ENCODE measurements at places on chromosomes 2 and 18. TPM values are rescaled to one million over a fixed set of nuclear protein-coding genes. Genes with fewer than 3 reads are reported as not detected.

HOXD4 gene
- not detected for total RNA-seq

PPM1B gene
- 73.5 TPM for total RNA-seq

CMPK2 gene
- 2.1 TPM for total RNA-seq

HOXD3 gene
- total RNA-seq = 1.7 TPM

DNA sequence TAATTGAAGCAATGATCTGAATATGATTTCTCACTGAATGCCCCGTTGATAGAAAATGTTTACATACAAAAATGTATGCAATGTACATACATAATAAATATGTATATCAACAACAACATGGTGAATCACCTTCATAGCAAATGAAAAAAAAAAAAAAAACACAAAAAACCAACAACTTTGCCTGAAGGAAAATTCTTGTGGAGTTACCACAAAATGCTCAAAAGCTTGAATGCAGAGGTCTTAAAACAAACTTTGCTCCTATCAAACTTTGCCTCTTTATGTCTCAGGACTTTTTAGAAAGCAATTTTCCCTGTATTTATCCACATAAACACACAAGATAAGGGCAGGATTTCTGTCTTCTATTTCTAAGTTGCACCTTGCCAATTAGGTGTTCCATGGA, 92.9 kb upstream of the SIX2 start:
- H3K4me1 ChIP-seq = no peaks in the 10 kb centered on the region
- DNase-seq = no peak
- no peaks in the 10 kb centered on the region for H3K27me3 ChIP-seq
- no peaks in the 10 kb centered on the region for H3K36me3 ChIP-seq

DNA sequence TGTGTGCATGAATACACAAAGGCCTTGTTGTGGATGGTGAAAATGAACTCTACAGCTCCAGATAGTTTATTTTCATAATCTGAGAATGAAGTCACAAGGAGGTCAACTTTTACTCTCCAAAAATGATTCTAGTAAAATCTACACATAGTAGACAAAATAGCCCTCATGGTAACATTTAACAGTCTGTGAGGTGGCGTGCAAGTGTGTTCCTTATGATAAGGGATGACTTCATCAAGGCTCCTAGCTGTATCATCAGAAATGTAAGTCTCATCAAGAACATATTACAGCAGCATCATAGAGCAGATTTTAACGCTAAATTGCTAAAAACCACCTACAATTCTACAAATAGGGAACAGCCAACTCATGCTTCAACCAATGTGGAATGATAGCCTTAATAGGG, 72.3 kb upstream of the RIOK3 start:
- no peak overlapping the region for H3K4me3 ChIP-seq
- H3K36me3 ChIP-seq = no peaks in the 10 kb centered on the region
- no peaks in the 10 kb centered on the region for H3K27me3 ChIP-seq
- DNase-seq = no peak
- H3K27ac ChIP-seq = no peak overlapping the region

DNA sequence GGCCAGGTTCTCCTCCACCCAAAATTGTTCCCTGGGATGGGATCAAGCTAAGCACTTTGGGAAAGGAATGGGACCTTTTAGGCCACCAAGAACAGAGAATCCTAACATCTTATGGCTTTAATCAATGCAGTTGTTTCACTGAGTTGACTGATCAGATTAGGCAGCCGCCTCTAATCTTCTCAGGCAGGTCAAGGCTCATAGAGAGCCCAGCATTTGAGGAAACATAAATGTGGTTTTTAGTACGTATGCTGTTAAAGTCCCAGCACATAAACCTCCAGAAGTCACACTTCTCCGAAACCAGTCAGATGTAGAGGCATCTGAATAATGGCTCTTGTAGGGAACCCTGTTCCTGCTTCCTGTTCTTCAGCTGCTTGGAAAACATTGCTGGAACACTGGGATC, 99.5 kb upstream of the RMDN2 start:
- no peaks in the 10 kb centered on the region for H3K27me3 ChIP-seq
- no peak for DNase-seq
- peaks cover 15% of the 10 kb centered on the region for H3K4me1 ChIP-seq
- no peaks in the 10 kb centered on the region for H3K36me3 ChIP-seq
- H3K27ac ChIP-seq = no peak overlapping the region
- no peak overlapping the region for H3K4me3 ChIP-seq

DNA sequence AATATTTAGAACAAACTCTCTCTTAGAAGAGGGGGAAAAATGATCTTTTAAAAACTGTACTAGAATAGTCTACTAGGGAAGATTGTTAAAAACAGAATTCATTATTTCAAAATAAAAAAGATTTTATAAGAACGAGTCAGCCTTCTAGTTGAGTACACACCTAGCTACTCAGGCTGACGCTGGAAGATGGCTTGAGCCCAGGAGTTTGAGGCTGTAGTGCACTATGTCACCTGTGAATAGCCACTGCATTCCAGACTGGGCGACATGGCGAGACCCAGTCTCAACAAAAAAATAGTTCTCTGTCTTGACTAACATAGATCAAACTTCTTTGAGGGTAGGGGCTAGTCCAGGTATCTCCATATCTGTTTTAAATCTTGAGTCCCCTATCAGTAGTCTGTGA, 33.9 kb downstream of the ERLEC1 start:
- no peaks in the 10 kb centered on the region for H3K4me1 ChIP-seq
- no peaks in the 10 kb centered on the region for H3K27me3 ChIP-seq
- peaks cover 16% of the 10 kb centered on the region for H3K36me3 ChIP-seq
- no peak overlapping the region for H3K27ac ChIP-seq
- no peak for DNase-seq
- no peak overlapping the region for H3K4me3 ChIP-seq

- no peak for DNase-seq
- no peak overlapping the region for H3K4me3 ChIP-seq
- no peaks in the 10 kb centered on the region for H3K4me1 ChIP-seq
Measured at GRCh38 chr2:101921953-101922325, 69.8 kb upstream of the IL1R2 start.

GRCh38 chr2:220736778-220737177, 835.3 kb downstream of the EPHA4 start:
- H3K27me3 ChIP-seq = no peaks in the 10 kb centered on the region
- DNase-seq = no peak
- no peaks in the 10 kb centered on the region for H3K36me3 ChIP-seq
- H3K27ac ChIP-seq = no peak overlapping the region

- no peak overlapping the region for H3K4me3 ChIP-seq
- DNase-seq = no peak
- H3K27me3 ChIP-seq = no peaks in the 10 kb centered on the region
Measured at GRCh38 chr2:209840434-209840833, 68.8 kb downstream of the UNC80 start.

GRCh38 chr18:432791-433190, 67.7 kb downstream of the COLEC12 start:
- DNase-seq = no peak
- no peak overlapping the region for H3K27ac ChIP-seq
- H3K4me3 ChIP-seq = no peak overlapping the region
- no peaks in the 10 kb centered on the region for H3K4me1 ChIP-seq
- H3K27me3 ChIP-seq = no peaks in the 10 kb centered on the region
- no peaks in the 10 kb centered on the region for H3K36me3 ChIP-seq

DNA sequence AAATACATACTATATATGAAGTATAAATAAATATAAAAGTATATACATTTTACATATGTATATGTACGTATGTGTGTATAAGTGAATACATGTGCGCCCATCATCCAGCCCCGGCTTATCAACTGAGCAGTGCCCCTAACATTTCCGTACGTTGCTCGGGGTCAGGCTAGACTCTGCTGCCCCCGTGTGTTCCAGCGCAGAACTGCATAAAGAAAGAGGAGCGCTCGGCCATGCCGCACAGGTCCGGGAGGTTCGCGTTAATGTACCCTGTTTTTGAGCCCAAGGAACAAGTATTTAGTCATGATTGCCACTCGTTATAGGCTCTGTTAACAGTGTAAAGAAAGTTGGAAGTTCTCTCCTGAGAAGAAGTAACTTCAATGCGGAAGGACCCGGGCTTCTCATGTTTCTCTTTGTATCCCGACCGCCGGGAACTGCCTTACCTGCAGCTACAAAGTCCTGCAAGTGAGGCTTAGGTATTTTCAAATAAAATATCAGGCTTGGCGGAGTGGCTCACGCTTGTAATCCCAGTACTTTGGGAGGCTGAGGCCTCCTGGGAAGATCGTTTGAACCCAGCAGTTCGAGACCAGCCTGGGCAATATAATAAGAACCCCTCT, 55.7 kb downstream of the CD8B2 start:
- H3K36me3 ChIP-seq = no peaks in the 10 kb centered on the region
- peaks cover 3% of the 10 kb centered on the region for H3K27me3 ChIP-seq
- no peak overlapping the region for H3K27ac ChIP-seq
- H3K4me3 ChIP-seq = peak overlapping the region; percentile 56

DNA sequence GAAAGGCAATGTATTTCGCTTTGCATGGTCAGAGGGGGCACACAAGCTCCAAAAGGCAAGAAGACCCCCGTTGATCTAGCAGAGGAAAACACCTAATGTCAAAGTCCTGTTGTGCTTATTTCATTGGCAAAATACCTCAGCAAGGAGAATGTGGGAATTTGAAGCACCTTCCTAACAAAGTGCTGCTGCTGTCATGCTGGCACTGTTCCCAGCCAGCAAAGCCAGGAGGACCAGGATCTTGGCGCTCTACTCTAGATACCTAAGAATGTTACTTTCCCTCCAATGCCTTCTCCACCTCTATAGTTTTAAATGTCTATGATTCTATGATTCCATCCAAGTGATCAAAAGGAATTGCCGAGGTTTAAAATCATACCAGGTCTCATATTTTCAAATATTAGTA, 867.9 kb upstream of the POU3F3 start:
- no peak overlapping the region for H3K27ac ChIP-seq
- H3K4me3 ChIP-seq = no peak overlapping the region
- no peaks in the 10 kb centered on the region for H3K4me1 ChIP-seq
- DNase-seq = no peak
- no peaks in the 10 kb centered on the region for H3K36me3 ChIP-seq
- no peaks in the 10 kb centered on the region for H3K27me3 ChIP-seq

- H3K27me3 ChIP-seq = no peaks in the 10 kb centered on the region
- H3K27ac ChIP-seq = no peak overlapping the region
- no peaks in the 10 kb centered on the region for H3K4me1 ChIP-seq
- DNase-seq = no peak
Measured at GRCh38 chr18:79477711-79478483, 82.2 kb downstream of the NFATC1 start.

DNA sequence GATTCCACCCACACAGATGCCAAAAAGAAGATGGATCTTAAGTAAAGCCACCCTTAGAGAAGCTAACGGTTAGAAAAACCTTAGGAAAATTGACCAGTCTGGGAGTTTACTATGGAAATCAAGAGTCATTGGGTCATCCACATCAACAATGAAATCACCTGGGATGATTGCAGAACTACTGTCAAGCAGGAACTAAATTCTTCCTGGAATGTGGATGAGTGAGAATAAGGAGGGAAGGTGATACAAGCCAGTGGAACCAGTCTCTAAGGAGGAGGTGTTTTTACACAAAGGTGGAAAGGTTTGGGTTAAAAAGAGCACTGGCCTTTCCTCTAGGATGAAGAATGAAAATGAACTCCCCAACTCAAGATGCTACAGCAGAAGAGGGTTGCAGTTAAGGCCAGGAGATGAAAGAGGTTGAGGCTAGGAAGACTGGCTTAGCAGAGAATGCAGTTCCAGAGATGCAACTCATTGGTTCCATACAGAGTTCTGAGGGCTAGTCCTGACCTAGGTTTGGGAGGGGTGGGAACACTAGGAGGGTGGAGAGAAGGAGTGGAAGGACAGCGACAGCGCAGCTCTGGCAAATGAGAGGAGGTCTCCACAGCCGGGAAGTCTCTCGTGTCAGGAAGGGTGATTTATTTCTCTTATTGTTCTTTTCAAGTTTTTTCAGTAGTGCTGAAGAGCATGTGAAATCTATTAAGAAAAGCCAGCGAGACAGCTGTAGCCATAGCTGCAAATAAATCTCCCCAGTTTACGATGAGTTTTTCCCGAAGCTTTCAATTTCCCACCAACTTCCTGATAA, 27.7 kb upstream of the KDM3A start:
- H3K4me3 ChIP-seq = peak overlapping the region; percentile 19
- DNase-seq = no peak
- no peaks in the 10 kb centered on the region for H3K27me3 ChIP-seq
- H3K27ac ChIP-seq = no peak overlapping the region
- no peaks in the 10 kb centered on the region for H3K36me3 ChIP-seq

DNA sequence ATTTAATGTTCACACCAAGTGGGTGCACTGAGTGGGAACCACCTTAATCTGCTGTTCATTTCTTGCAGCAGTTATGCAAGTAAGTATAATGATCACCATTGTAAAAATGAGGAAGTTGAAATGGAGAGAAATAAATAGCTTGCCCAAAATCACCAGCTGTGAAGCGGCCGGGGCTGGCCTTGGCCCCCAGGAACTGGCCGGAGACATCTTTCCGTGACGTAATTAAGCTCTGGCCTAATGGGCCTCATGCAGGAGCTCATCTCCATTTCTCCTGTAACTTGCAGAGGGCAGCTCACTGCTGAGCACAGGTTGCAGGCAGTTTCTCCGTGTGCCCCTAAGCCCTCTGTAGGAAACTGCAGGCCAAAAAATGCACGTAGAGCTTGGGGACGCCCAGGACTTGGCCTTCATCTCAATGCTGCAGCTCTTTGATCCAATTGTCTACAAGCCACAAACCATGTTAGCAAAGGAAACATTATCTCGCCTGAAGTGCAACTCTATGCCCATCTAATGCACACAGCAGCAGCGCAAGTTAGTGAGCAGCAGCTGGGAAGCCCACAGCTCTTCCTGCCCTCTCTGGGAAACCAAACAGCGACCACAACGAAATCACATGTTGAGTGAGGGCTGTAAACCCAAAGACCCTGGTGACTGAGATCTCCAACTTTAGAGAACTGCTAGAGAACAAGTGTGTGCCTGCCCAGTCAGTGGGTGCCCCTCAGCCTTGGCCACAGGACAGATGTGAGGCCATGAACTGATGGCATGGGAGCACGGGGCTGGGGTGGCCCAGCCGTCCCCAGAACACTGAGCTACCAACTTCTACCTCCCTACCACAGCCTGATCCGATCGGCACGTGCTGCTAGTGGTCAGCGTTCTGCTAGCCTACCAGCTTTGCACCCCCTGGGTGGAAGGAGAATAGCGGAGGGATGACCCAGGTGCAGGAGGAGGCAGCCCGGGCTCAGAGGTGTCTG, 28.8 kb downstream of the APCDD1 start:
- H3K4me1 ChIP-seq = no peaks in the 10 kb centered on the region
- H3K27me3 ChIP-seq = no peaks in the 10 kb centered on the region
- H3K36me3 ChIP-seq = no peaks in the 10 kb centered on the region
- DNase-seq = no peak
- no peak overlapping the region for H3K27ac ChIP-seq
- no peak overlapping the region for H3K4me3 ChIP-seq

Data from gastrocnemius medialis (tissue), 4 donors.